ENCODE measurements at places on chromosomes 13 and 19.

GRCh38 chr13:78306519-78307206 lies 296.7 kb downstream of the POU4F1 start:
- no peak for DNase-seq

- no peak for DNase-seq
Observed at GRCh38 chr13:75825161-75825560, 189.0 kb downstream of the LMO7 start.

DNA sequence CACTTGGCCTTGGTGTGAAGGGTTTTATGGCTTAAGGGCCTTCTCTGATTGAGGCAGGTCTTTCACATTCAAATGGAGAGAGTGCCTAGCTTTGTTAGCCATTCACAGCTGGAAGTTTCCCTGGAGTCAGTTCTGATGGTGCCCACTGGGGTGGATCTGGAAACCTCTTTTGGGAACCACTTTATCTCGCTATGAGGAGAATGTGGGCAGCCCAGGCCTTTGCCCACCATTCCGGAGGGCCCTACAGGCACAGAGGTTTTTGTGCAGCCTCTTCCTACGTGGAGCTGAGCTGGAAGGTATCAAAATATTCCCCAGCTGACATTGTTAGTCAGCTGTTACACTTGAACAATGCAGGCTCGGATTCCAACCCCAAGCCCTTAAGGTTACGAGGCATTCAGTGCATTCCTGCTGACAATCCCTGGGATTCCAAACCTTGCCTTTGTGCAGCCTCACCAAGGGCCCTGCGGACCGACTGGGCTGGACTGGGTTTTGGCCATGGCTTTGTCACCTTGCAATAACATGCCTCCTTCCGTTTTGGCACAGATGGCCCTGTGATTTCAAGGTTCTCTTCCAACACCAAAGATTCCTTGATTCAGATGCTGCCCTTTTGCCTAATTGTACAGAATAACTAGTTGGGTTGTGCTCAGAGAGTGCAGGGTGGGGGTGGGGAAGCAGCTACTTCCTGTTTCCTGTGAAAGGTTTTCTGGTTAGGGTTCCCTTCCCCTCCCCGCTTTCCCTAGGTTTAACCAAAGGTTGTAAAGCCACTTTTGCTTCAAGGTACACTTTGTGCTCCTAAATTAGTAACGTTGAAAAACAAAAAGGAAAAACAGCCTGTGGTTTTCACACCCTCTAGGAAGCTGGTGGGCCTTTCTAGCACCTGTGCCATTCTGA lies 27.0 kb downstream of the SAE1 start:
- no peak for DNase-seq

DNA sequence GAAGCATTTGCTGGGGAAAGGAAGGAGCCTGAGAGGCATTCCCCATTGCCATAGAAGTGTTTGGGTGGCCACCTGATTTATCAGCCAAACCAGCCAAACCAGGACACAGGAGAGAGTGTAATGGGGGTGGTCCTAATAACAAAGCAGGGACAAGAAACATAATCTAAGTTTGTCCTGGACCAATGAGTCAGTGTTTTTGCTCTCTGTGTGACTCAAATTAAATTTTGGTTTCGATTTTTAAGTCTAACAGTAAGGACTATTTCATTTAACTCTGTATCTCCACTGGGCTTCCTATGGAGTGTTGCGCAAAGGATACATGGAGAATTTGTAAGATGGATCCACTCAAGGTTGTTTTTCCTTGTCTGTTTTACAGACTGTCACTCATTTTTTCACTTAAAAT lies 19.5 kb upstream of the TRPC4 start:
- peak; percentile 23 for DNase-seq

DNA sequence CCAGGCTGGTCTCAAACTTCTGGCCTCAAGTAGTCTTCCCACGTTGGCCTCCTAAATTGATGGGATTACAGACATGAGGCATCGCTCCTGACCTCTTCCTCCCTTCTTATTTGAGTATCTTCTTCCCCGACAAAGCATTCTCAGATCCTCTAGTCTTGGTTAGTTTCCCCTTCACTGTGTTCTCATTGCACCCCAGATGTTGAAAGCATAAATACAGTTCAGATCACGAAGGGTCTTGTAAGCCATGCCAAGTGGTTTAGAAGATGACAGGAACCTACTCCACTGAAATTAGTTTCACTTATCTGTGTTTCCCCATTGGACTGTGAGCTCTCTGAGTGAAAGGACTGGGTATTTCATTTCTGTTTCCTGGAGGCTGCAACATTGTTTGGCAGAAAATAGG lies 100.7 kb downstream of the DGKH start:
- DNase-seq = no peak

DNA sequence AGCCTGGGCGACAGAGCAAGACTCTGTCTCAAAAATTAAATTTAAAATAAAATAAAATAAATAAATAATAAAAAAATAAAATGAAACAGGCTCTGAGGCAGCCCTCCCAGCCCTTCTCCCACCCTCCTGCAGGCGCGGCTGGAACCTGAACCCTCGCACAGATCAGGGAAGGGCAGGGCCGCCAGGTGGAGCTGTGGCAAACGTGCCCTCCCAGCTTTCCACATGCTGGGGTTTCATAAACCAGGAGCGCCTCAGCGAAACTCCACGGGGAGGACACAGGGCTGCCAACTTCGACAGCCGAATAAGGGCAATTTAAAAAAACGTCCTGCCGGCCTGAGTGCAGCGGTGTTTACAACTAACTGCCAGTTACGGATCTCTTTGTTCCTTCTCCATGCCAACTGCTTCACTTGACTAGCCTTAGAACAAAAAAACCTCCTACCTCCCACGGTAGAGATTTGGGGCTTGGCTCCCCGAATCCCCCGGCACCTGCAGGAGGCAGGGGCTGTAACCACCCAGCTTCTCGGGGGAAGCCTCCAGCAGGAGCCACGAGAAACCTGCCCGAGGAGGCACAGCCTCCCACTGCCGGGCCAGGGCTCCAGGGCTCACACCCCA lies 15.9 kb downstream of the ZNF787 start:
- DNase-seq = no peak

GRCh38 chr13:40680659-40681323 lies 14.3 kb upstream of the FOXO1 start:
- DNase-seq = no peak

- DNase-seq = no peak
Observed at GRCh38 chr13:33232883-33233282, 52.7 kb downstream of the STARD13 start.

GRCh38 chr13:113472355-113473025 lies 18.0 kb downstream of the DCUN1D2 start:
- no peak for DNase-seq

DNA sequence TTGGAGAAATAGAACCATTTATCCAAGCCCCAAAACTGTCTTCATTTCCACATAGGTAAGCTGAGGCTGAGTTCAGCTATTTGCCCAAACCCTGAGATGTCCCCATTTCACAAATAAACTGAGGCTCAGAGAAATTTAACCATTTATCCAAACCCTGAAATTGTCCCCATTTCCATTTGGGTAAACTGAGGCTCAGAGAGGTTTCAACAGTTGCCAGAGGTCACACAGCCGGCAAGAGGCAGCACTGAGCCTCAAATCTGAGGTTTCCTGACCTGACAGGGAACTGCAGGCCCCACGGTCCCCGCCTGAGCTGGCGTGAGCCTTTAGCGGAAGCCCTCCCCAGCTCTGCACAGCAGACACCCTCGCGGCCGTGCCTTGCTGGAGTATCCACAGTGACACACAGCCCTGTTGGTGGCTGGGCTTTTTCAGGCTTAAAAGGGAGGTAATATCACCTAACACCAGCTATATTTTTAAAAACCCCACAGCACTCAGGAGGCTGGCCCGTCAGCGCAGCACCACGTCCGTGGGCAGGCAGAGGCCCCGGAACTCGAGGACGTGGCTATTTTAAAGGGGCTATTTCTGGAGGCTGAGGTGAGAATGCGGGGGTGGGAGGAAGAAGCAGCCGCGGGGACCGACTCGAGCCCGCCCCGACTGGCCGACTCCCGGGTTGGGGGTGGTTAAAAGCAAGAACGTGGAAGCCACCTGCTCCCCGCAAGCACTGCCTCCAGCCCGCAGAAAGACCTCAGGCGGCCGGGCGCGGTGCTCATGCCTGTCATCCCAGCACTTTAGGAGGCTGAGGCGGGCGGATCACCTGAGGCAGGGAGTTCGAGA lies 18.5 kb downstream of the PTPRS start:
- DNase-seq = no peak

- peak; percentile 51 for DNase-seq
Observed at GRCh38 chr13:70568571-70568970, 460.3 kb upstream of the KLHL1 start.

DNA sequence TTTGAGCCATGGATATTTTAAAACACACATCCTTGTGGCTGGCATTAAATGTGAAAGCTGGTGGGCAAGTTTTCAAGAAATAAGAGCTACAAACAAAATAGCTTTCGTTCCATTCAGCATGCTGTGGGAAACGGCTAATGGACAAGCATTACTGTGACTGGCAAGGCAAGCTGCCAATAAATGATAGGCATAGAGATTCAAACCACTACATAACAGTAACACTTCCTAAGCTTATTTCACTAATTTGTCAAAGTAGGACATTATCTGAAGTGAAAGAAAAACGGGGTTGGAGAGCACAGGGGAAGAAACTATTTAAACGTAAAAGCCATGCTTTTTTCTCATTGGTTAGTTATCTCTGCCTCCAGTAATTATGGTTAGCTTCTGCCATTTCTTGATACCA lies 26.0 kb downstream of the OBI1 start:
- DNase-seq = no peak

DNA sequence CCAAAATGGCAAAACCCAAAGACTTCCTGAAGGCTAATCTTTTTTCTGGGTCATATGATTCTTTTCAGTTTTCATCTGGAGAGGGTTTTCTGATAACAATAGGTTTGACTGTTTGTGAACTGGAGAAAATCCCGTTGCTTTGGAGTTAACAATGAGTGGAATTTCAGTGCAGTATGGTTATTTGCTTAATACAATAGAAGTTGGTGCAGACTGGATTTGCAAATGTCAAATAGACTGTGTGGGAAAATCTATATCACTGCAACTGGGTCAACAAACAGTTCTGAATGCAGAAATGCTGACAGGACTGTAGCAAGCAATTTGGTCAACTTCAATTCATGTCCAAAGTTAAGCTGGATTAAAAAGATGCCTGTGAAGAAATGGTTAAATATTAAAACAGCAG lies 267.5 kb upstream of the ARGLU1 start:
- DNase-seq = no peak

GRCh38 chr13:100608906-100609305 lies 20.3 kb upstream of the GGACT start:
- DNase-seq = no peak

DNA sequence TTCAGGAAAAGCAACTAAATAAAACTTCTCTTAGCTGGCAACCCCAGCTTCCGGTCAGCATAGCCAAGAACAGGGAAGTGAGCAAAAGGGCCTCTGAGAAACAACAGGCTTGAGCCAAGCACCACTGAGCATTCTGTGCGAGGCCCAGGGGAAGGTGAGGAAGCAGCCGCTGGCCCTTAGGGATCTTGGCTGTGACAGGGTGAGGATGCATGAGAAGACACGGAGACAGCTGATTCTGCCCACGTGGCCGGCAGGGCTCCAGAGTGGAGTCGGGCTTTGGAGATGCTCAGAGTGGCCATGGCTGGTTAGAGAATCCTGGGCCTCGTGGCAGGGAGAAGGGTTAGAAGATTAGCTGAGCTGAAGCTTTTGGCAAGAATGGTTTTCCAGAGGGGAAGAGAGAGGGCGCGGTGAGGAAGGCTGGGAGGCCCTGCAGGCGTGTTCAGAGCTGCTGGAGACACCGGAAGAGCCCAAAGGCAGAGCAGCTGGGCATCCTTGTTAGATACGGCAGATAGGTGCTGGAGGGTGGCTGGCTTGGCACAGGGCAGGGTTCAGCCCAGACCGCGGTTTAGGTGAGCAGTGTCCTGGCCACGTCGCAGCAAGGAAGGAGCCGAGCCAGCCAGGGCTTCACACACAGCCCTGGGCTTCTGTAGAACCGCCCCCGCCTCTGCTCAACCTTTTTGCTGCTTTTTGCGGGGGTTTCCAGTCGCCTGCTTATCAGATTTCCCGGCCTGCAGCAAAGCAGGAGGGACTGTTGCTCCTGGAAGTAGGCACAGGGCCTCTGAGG lies 17.3 kb downstream of the UPF1 start:
- no peak for DNase-seq

DNA sequence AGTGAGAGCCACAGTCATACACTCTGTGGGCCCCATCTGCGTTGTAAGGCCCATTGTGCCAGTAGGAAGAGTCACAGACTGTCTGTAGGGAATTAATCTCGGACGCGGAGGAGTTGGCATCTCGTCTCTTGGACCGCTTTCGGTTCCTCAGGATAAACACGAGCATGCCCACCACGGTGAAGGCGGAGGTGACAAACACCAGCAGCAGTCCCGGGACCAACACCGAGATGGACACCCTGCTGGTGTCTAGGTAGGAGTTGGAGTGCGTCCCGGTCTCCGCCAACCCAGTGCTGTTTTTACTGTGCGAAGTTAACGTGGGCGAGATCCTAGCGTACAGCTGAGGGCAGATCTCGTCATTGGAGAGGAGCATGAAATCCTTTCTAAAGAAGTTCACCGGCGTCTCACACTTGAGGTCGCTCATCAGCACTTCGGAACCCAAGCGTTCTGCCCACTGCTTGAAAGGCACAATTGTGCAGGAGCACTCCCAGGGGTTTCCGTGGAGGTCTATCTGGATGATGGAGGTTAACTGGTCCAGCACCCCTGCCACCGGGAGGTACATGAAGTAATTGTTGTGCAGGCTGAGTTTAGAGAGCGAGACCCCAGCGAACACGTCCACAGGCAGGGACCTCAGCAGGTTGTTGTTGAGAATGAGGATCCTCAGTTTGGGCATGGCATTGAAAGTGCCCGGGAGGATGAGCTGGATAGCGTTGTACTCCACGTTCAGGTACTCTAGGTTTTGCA lies 2.7 kb downstream of the SLITRK1 start:
- DNase-seq = no peak

DNA sequence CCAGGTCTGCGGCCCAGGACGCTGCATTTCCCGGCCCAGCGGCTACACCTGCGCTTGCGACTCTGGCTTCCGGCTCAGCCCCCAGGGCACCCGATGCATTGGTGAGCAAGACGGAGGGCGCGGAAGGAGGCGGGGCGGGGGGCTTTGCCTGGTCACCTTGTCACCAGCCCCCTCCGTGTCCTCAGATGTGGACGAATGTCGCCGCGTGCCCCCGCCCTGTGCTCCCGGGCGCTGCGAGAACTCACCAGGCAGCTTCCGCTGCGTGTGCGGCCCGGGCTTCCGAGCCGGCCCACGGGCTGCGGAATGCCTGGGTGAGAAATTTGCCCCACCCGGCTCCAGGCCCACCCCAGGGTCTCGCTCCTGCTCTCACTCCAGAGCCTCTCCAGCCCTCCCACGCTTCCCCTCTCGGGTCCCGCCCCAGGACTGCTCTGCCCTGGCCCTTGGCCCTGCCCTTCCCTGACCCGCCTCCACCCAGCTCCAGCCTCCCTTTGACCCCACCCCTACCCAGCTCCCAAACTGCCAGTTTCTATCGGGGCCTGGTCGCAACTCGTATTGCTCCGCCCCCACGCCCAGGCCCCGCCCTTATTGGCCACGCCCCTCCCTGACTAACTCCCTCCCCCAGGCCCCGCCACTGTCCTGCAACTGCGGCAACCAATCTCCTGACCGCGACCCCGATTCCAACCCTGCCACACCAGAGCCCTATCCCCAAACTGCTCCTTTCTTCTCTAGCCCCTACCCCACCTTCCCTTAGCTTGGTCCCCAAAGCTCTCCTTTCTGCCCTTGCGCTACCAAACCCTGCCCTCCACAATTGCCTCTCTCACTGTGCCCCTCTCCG lies 8.6 kb downstream of the LTBP4 start:
- no peak for DNase-seq

GRCh38 chr19:2795827-2796658 lies 10.7 kb downstream of the THOP1 start:
- no peak for DNase-seq

GRCh38 chr19:38538386-38538785 lies 79.4 kb downstream of the MAP4K1 start:
- no peak for DNase-seq

GRCh38 chr13:109151255-109151654 lies 521.8 kb downstream of the MYO16 start:
- no peak for DNase-seq
